ENCODE measurements at places on chromosomes 11 and 22. TPM values are rescaled to one million over a fixed set of nuclear protein-coding genes. Genes with fewer than 3 reads are reported as not detected.

FOLH1 gene
- not detected for total RNA-seq

SLC25A45 gene
- total RNA-seq = 11.7 TPM

MUC5B gene
- 2.7 TPM for total RNA-seq

IGF2 gene
- total RNA-seq = 3.5 TPM

MRPL40 gene
- 46.7 TPM for total RNA-seq

EIF1AD gene
- 40.9 TPM for total RNA-seq

DNHD1 gene
- 3.3 TPM for total RNA-seq

Measured in A549 treated with GW870086 at 1 μM for 4 hours (cell line).